ENCODE measurements at places on chromosomes 2 and 18. TPM values are rescaled to one million over a fixed set of nuclear protein-coding genes. Genes with fewer than 3 reads are reported as not detected.
A peak's percentile ranks its signal among the peaks of the same experiment; 100 is the strongest.

PAIP2B gene
- total RNA-seq: 2.2 TPM

KLHL41 gene
- 0.55 TPM for total RNA-seq

C2orf72 gene
- 0.55 TPM for total RNA-seq

SAG gene
- 1.3 TPM for total RNA-seq

STON1 gene
- total RNA-seq: 1.2 TPM

SLC9A2 gene
- not detected for total RNA-seq

BBS5 gene
- total RNA-seq: 3.4 TPM

MAP2 gene
- 0.27 TPM for total RNA-seq

CTLA4 gene
- 254 TPM for total RNA-seq

HOXD1 gene
- not detected for total RNA-seq

CYS1 gene
- total RNA-seq: not detected

RPRM gene
- not detected for total RNA-seq

NAT8 gene
- not detected for total RNA-seq

CHRNG gene
- not detected for total RNA-seq

REG3A gene
- not detected for total RNA-seq

FAM161A gene
- 7.0 TPM for total RNA-seq

GRCh38 chr18:38481576-38481975 lies 916.0 kb upstream of the CELF4 start:
- H3K36me3 ChIP-seq: no peaks in the 10 kb centered on the region
- DNase-seq: no peak
- H3K4me3 ChIP-seq: no peak overlapping the region
- no peak overlapping the region for H3K27ac ChIP-seq
- H3K4me1 ChIP-seq: no peaks in the 10 kb centered on the region

GRCh38 chr18:808502-808901 lies 3.5 kb downstream of the YES1 start:
- H3K27ac ChIP-seq: no peak overlapping the region
- H3K27me3 ChIP-seq: no peaks in the 10 kb centered on the region
- DNase-seq: no peak
- peaks cover 7% of the 10 kb centered on the region for H3K36me3 ChIP-seq
- no peak overlapping the region for H3K4me3 ChIP-seq
- H3K4me1 ChIP-seq: peaks cover 60% of the 10 kb centered on the region

- no peaks in the 10 kb centered on the region for H3K4me1 ChIP-seq
- H3K27me3 ChIP-seq: no peaks in the 10 kb centered on the region
- H3K36me3 ChIP-seq: no peaks in the 10 kb centered on the region
- no peak overlapping the region for H3K4me3 ChIP-seq
Measured at GRCh38 chr18:40360558-40360957, 1594.5 kb upstream of the PIK3C3 start.

DNA sequence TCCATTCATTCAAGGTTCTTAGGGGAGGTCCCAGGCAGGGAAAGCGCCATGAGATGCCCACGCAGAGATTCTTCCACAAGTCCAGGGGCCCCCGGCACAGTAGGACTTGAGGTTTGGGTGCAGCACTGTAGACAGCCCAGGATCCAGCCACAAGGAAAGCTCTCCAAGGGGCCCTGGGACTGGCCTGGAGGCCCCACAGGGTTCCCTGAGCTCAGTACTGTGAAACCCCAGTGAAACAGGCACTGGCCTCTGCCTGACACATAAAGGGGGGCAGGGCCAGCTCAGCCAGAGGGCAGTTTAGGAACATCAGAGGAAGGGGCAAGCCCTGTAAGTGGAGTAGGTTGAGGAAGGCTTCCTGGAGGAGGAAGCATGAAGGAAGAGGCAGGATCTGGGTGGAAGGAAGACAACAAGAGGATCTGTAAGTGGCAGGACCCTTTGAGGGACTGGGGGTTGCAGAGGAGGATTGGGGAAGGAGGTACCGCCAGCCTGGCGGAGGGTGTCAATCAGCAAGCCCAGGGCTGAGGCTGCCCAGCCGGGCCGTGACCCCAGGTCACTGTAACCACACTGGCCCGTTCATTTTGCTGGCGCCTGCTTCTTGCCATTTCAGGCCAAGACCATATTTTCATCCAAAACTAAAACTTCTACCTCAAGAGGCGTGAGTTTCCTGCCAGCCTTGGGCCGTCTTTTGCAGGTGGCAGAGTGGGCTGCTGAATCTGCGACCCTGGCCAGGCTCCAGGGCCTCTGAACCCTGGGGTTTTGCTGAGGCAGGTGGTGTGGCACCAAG lies 175.2 kb downstream of the SMAD7 start:
- DNase-seq: no peak
- H3K36me3 ChIP-seq: peaks cover 2% of the 10 kb centered on the region
- H3K27me3 ChIP-seq: no peaks in the 10 kb centered on the region
- H3K4me3 ChIP-seq: no peak overlapping the region
- H3K27ac ChIP-seq: no peak overlapping the region
- H3K4me1 ChIP-seq: peaks cover 7% of the 10 kb centered on the region

- no peak overlapping the region for H3K4me3 ChIP-seq
- H3K27ac ChIP-seq: peak overlapping the region; percentile 18
- peaks cover 19% of the 10 kb centered on the region for H3K4me1 ChIP-seq
- H3K27me3 ChIP-seq: peaks cover 5% of the 10 kb centered on the region
Measured at GRCh38 chr2:157261199-157261782, 3.8 kb downstream of the GALNT5 start.

- H3K4me1 ChIP-seq: no peaks in the 10 kb centered on the region
- H3K36me3 ChIP-seq: no peaks in the 10 kb centered on the region
- no peak for DNase-seq
- H3K27me3 ChIP-seq: peaks cover 9% of the 10 kb centered on the region
- no peak overlapping the region for H3K27ac ChIP-seq
Measured at GRCh38 chr2:33377048-33377447, 99.4 kb upstream of the RASGRP3 start.

GRCh38 chr2:207121784-207122183 lies 44.0 kb downstream of the KLF7 start:
- H3K4me1 ChIP-seq: peaks cover 61% of the 10 kb centered on the region
- peaks cover 31% of the 10 kb centered on the region for H3K36me3 ChIP-seq
- DNase-seq: no peak
- no peaks in the 10 kb centered on the region for H3K27me3 ChIP-seq

DNA sequence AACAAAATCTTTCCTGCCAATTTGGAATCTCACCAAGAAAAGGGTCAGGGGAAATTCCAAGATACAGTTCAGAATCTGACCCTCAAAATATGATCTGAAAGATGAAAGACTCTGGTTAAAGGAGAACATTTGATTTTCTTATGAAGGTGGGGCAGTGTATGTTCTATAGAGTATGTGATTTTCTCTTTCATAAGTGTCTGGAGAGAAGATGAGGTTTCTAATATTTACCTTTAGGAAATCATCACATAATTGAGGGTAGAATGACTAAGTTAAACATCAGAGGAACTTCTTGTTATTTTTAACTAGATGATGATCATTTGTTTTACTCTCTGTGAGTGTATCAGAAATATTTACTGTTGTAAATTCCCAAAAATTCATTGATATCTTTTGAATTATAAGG lies 27.8 kb upstream of the MBOAT2 start:
- peaks cover 5% of the 10 kb centered on the region for H3K4me1 ChIP-seq
- H3K27ac ChIP-seq: no peak overlapping the region
- H3K36me3 ChIP-seq: no peaks in the 10 kb centered on the region
- H3K4me3 ChIP-seq: no peak overlapping the region
- DNase-seq: no peak

DNA sequence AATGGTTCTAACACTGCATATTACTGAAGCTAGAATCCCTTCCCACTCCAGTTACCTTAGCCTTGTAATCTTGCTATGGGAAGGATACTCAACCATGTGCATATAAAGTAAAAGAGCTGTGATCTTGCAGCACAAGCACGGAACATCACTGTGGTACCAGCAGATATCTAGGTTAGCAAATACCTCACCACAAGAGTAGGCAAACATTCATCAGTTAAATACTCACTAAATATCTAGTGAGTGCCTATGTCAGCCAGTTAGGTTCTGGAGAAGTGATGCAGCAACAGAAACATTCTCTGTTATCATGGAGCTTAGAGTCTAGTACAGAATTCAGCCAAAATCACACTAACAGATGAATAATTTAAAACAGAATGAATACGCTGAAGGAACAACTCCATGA lies 349.6 kb upstream of the UBE2E3 start:
- H3K27me3 ChIP-seq: no peaks in the 10 kb centered on the region
- H3K4me3 ChIP-seq: no peak overlapping the region
- no peak for DNase-seq
- no peak overlapping the region for H3K27ac ChIP-seq

- peaks cover 92% of the 10 kb centered on the region for H3K4me1 ChIP-seq
- H3K36me3 ChIP-seq: peaks cover 36% of the 10 kb centered on the region
- no peaks in the 10 kb centered on the region for H3K27me3 ChIP-seq
- DNase-seq: peak; percentile 89
Measured at GRCh38 chr2:105873721-105874120, 129.0 kb downstream of the NCK2 start.

DNA sequence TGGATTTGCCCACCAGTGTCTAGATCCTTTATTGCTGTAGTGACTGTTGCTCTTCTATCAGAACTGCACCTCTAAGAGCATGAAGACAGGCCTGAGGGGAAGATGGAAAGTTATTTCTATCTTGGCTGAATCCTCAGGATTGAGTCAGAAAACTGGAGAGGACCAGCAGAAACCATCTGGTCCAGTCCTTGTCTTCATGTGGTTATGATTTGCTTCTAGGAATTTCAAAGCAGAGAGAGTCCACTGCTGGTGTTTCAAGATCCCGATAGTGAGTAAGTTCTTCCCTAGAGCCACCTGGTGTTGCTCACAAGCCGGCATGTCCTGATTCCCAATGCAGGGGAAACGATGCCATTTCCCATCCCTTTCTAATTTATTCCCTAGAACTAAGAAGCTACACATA lies 84.2 kb downstream of the NCKAP5 start:
- no peak for DNase-seq
- H3K36me3 ChIP-seq: no peaks in the 10 kb centered on the region
- no peak overlapping the region for H3K27ac ChIP-seq
- H3K4me1 ChIP-seq: no peaks in the 10 kb centered on the region
- H3K27me3 ChIP-seq: no peaks in the 10 kb centered on the region

DNA sequence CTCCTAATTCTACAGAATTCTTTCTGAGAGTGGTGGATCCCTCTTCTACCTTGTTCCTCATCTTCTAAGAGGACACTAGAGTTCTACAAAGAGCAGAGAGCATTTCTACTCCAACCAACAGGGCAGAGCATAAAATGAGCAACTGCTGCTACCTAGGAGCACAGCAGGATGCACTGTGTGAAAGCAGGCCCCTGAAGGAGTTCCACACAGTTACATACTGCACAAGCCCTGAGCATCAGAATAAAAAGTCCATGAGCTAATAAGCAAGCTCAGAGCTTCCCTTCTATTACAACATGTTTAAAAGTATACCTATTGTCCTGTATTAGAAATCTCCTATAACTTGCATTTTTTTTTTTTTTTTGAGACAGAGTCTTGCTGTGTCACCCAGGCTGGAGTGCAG lies 8.4 kb downstream of the FHL2 start:
- H3K36me3 ChIP-seq: no peaks in the 10 kb centered on the region
- no peak overlapping the region for H3K4me3 ChIP-seq
- H3K27me3 ChIP-seq: peaks cover 3% of the 10 kb centered on the region
- DNase-seq: no peak

DNA sequence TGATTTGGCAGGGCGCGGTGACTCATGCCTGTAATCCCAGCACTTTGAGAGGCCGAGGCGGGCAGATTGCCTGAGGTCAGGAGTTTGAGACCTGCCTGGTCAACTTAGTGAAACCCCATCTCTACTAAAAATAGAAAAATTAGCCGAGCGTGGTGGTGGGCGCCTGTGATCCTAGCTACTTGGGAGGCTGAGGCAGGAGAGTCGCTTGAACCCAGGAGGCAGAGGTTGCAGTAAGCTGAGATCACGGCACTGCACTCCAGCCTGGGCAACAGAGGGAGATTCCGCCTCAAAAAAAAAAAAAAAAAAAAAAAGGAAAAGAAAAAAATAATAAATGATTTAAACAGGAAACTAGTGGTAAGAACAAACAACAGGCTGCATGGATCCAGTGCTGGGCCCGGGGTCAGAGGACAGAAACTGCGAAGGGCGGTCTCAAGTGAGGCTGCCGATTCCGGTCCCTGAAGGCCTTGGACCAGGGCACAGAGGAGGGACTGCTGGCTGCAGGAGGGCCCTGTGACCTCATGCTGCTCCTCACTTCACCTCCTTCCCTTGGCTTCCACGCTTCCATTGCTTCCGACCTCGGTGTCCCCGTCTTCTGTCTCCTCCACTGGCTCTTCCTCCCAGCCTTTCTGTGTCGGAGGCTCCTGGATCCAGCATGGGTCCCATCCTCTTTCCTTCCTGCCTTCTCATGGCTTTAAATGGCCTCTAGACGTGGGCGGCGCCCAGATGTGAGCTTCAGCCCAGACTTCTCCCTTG lies 2.1 kb upstream of the GRHL1 start:
- H3K27ac ChIP-seq: peak overlapping the region; percentile 2
- peaks cover 38% of the 10 kb centered on the region for H3K27me3 ChIP-seq
- no peaks in the 10 kb centered on the region for H3K36me3 ChIP-seq
- peaks cover 5% of the 10 kb centered on the region for H3K4me1 ChIP-seq
